Right kidney (tissue), 9 donors: ENCODE measurements at places on chromosomes 2 and 18.
A peak's percentile ranks its signal among the peaks of the same experiment; 100 is the strongest.

DNA sequence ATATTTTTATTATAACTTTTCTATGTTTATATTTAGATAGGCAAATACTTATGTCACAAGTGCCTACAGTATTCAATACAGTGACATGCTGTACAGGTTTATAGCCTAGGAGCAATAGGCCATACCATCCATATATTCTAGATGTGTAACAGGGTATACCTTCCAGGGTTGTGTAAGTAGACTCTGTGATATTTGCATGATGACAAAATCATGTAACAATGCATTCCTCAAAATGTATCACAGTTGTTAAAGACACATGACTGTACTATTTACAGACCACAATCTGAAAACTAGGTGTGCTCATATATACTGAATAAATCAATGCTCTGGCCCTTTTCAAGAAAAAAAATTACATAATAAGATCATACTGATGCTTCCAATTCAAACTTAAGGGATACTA is 433.2 kb upstream of the RGPD4 start:
- no peak for DNase-seq

- peak; percentile 75 for DNase-seq
Measured at GRCh38 chr2:172085460-172086159, at the start of gene DLX1. Gene DLX1 (plus strand): TSS chr2:172085507. CDS start chr2:172085678, 171 bp downstream.

DNA sequence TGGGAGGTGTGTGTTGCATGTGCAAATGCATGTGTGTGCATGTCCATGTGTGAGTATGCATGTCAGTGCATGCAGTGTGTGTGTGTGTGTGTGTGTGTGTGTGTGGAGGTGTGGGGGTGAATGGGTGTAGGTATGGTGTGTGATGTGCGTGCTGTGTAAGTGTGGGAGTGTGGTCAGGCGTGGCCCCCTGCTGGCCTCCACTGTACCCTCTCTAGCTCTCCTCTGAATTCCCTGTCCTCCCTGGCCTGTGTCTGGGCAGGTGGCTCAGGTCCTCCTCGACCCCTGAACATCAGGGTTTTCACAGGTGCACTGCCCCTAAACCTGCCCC is 230.2 kb downstream of the CELF4 start:
- DNase-seq, result no peak

DNA sequence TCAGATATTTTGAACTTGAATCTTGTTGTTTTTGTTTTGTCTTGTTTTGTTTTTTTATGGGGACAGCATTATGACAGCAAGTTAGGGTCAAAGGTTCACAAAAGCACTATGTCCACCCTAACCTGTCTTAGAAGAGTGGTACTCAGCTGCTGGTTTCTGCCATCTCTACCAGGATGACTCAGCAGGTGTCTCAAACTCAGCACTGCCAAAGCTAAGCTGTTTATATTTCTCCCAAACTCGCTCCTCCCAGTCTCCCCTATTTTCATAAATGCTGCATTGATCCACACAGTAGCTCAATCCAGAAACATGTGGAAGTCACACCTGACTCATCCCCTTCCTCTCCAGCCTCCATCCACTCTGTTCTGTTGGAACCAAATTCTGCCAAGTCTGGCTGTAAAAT is 134.9 kb downstream of the ZBTB7C start:
- no peak for DNase-seq

- DNase-seq, result no peak
Measured at GRCh38 chr18:79540904-79541282, 138.7 kb upstream of the CTDP1 start.

DNA sequence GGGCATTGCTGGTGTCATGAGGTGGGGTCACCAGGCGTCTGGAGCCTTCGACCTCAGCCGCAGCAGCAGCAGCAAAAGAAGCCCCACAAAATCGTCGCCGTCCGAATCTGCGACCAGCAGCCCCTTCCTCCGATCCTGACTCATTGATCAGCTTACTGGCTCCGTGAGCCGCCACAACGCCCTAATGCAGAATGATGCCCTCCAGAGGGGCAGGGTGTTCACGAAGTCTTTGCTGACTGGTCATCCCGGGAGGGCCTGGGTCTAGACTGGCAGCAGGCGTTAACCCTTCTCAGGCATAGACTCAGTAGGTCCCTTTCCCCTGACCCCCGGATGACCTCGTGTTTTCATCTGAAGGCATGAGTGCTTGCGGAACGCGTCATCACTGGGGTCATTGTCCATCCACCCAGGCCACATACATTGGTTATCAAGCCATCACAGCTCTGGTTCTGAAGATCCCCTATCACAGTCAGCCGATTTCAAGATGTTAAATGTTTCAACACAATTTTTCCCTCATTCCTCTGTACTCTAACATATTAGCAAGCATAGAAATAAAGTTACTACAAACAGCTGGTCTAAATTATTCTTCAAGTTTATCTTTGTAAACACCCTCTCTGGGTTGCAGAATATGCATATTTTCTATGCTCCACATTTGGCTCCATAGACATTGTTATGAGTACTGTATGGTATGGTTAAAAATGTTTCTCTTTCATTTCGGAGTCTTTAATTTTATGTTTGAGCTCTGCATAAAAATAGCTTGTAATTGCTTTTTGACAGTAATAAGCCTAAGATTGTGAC is 83.3 kb upstream of the SALL3 start:
- DNase-seq, result no peak

DNA sequence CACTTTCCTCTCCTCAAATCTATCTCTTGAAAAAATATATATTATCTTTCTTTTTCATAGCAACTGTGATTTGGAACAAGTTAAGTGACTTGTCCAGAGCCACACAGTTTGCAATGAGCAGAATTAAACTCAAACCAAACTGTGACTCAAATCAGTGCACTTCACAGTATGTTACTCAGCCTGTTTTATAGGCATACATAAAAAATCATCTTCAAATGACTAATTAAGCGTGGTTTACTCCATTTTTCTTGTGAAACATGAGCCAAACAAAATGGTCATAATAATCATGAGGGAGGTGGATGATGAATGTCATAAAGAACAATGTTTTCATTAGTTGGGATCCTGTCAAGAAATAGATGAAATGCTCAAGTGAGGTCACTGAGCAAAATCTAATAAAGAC is 6.1 kb upstream of the CCDC178 start:
- DNase-seq, result no peak

- no peak for DNase-seq
Measured at GRCh38 chr2:127577208-127577475, 41.7 kb downstream of the MYO7B start.
